Body of pancreas (tissue), 4 donors: ENCODE measurements at places on chromosomes 16 and 17. TPM values are rescaled to one million over a fixed set of nuclear protein-coding genes. Genes with fewer than 3 reads are reported as not detected.
A peak's percentile ranks its signal among the peaks of the same experiment; 100 is the strongest.

BICDL2 gene
- total RNA-seq, result 132 TPM

PRSS8 gene
- 81.7 TPM for total RNA-seq

DNA sequence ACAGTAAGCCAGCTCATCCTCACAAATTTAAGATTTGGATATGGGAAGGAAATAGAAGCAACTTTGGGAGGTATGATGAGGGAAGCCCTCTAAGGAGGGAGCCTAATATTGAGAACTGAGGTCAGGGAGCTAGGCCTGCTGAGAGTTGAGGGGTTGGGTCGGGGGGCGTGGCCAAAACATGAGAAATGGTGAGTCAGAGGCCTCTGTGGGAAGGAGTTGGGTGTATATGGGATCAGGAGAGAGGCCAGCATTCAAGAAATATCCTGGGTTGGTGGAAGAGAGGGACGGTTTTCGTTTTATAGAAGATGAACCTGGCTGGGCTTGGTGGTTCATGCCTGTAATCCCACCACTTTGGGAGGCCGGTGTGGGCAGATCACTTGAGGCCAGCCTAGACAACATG, 48.4 kb downstream of the CLEC16A start:
- no peak for DNase-seq
- H3K36me3 ChIP-seq, result peaks cover 4% of the 10 kb centered on the region
- no peak overlapping the region for H3K4me3 ChIP-seq
- H3K4me1 ChIP-seq, result no peaks in the 10 kb centered on the region
- H3K27ac ChIP-seq, result peak overlapping the region; percentile 60

DNA sequence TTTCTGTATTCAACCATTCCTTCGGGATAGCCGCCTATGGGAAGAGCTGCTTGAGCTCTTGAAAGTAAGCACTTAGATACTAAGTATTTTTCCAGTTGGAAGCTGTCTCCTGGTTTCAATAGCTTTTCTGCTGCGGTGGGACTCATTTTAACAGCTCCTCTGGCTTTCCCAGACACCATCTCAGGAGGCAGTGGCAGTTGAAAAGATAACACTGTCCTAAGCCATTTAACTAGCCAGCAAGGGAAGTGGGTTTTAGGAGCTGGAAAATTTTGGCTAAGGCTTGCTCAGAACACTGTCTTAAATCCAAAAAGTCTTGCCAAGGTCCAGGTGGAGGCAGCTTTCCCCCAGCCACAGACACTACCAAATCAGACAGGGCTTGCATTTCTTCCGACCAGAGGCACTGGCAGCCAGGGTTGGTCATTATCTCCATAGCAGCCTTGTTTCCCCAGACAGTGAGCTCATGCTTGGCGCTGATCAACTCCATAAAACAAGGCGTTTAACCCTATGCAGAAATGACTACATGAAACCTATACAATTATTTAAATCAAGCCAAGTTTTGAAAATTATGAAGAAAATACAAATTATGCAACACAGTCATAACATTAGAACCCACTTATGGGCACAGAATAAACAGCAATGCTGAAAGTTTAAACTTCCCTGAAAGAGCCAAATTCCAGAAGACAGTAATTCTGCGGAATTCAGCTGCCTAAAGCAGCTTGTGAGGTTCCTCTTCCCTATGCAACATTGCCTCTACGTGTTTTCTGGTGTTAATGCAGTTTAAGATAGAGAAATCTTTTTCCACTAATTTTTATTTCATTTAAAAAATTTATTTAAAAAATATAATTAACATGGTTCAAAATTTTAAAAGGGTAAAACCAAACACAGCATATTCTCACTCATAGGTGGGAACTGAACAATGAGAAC, 25.0 kb downstream of the GABARAPL2 start:
- no peaks in the 10 kb centered on the region for H3K4me1 ChIP-seq
- H3K4me3 ChIP-seq, result no peak overlapping the region
- no peak overlapping the region for H3K27ac ChIP-seq
- peak; percentile 31 for DNase-seq
- no peaks in the 10 kb centered on the region for H3K36me3 ChIP-seq
- H3K27me3 ChIP-seq, result no peaks in the 10 kb centered on the region

DNA sequence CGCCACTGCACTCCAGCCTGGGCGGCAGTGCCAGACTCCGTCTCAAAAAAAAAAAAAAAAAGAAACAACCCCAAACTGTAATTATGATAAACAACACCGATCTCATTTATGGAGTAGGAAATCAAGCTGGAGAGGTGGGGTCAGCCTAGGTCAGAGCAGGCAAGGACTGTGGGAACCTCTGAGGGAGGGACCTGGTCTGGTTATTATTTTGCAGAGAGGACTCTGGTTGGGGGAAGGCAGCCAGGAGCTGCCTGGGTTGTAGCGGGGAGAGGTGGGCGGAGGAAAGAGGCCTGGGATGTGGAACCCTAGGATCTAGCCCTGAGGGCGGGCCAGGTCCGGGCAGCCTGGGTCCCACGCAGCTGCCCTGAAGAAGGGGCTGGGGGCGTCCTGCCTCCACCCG, 10.9 kb upstream of the HS3ST6 start:
- H3K4me1 ChIP-seq, result peaks cover 35% of the 10 kb centered on the region
- H3K4me3 ChIP-seq, result peak overlapping the region; percentile 24
- H3K36me3 ChIP-seq, result no peaks in the 10 kb centered on the region
- no peaks in the 10 kb centered on the region for H3K27me3 ChIP-seq

GRCh38 chr16:70381604-70382342, 35.1 kb downstream of the DDX19A start:
- peaks cover 26% of the 10 kb centered on the region for H3K4me1 ChIP-seq
- H3K27ac ChIP-seq, result no peak overlapping the region
- no peaks in the 10 kb centered on the region for H3K36me3 ChIP-seq
- H3K4me3 ChIP-seq, result peak overlapping the region; percentile 19
- H3K27me3 ChIP-seq, result no peaks in the 10 kb centered on the region

SLC38A8 gene
- not detected for total RNA-seq

TEX19 gene
- total RNA-seq, result not detected

- H3K4me1 ChIP-seq, result no peaks in the 10 kb centered on the region
- no peak overlapping the region for H3K4me3 ChIP-seq
- no peaks in the 10 kb centered on the region for H3K36me3 ChIP-seq
Measured at GRCh38 chr16:59053911-59054310, 319.8 kb upstream of the GOT2 start.

TPSG1 gene
- total RNA-seq, result not detected

C1QTNF8 gene
- not detected for total RNA-seq

TSNAXIP1 gene
- total RNA-seq, result not detected

DNA sequence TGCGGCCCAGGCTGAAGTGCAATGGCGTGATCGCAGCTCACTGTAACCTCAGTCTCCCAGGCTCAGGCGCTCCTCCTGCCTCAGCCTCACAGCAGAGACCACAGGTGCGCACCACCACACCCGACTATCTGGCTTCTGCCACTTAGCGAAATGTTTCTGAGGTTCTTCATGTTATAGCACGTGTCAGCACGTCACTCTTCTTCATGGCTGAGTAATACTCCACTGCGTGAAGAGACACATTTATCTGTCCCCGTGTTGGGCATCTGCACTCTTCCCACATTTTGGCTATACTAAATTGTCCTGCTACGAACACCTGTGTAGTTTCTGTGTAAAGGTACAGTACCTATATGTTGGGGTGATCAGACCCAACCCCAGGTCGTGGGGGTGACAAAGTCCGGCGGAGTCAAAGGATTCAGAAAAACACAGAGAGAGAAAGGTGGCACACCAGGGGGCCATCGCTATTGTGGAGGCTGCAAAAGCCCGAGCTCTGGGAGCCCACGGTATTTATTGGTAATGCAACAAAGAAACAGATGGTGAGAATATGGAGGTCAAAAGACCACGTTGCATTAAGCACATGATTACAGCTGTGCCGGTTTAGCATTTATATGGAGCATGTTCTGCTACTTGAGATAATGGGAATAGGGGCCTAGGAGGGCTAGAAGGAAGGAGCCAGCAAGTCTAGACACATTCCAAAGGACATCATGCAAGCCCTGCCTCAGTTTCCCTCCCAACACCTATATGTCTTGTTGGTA, 851 bp upstream of the DPEP1 start:
- DNase-seq, result no peak
- no peaks in the 10 kb centered on the region for H3K36me3 ChIP-seq
- peak overlapping the region; percentile 80 for H3K27ac ChIP-seq
- H3K27me3 ChIP-seq, result no peaks in the 10 kb centered on the region
- peaks cover 21% of the 10 kb centered on the region for H3K4me1 ChIP-seq
- no peak overlapping the region for H3K4me3 ChIP-seq

DNA sequence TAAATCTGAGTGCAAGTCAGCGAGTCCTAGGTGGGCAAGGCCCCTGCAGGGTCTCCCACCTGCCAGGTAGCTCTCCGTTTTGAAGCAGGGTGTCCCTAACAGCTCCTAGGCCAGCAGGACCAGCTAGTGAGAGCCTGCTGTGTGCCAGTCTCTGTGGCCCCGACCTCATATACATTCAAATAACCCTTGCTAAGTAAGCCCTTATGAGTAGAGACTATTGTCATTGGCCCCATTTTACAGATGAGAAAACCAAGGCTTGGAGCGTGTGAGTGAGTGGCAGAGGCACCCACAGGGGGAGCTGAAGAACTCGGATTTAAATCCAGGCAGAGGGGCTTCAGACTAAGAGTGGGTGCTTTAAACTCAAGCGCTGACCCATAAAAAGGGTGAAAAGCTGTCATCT, 39.7 kb upstream of the EMP2 start:
- no peak for DNase-seq
- no peak overlapping the region for H3K27ac ChIP-seq
- peaks cover 5% of the 10 kb centered on the region for H3K4me1 ChIP-seq
- H3K4me3 ChIP-seq, result no peak overlapping the region

CEP295NL gene
- 3.1 TPM for total RNA-seq

- no peak overlapping the region for H3K4me3 ChIP-seq
- no peak for DNase-seq
- H3K4me1 ChIP-seq, result no peaks in the 10 kb centered on the region
- no peaks in the 10 kb centered on the region for H3K27me3 ChIP-seq
- no peak overlapping the region for H3K27ac ChIP-seq
- no peaks in the 10 kb centered on the region for H3K36me3 ChIP-seq
Measured at GRCh38 chr17:55478971-55479370, 32.3 kb downstream of the SMIM36 start.

OR3A1 gene
- not detected for total RNA-seq

GRCh38 chr16:85492295-85492864, 120.7 kb upstream of the GSE1 start:
- no peak for DNase-seq
- H3K4me1 ChIP-seq, result peaks cover 29% of the 10 kb centered on the region
- no peak overlapping the region for H3K4me3 ChIP-seq
- no peaks in the 10 kb centered on the region for H3K36me3 ChIP-seq

NPIPB8 gene
- total RNA-seq, result not detected

DNA sequence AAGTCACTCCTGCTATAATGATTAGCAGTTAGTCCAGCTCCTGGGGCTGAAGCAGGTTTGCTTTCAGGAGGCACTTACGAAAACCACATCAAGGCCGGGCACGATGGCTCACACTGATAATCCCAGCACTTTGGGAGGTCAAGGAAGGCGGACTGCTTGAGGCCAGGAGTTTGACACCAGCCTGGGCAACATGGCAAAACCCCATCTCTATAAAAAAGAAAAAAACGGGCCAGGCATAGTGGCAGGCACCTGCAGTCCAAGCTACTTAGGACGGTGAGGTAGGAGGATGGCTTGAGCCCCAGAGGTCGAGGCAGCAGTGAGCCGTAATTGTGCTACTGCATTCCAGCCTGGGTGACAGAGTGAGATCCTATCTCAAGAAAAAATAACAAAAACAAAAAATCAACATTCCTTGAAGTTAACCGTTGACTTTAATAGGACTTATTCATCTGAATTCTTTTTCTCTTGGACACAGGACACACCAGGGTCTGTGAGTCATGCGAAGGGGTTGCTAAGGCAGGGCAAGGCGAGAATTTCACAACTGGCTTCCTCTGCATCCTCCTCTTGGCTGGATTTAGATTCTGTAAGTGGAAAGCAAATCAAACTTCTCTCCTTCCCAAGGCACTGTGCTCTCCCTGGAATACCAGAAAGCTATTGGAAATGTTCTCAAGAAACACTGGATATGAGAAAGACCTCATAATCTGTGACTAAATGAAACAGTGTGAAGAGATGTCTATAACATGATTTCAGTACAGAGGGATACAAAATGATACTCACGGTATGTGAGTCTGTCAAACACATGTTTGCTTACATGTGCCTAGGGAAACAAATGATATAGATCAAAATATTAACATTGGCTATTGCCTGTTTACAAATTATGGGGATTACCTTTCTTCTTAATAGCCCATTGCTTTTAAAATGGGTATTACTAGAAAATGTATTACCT, 99.5 kb downstream of the SYCE1L start:
- DNase-seq, result no peak
- H3K4me1 ChIP-seq, result no peaks in the 10 kb centered on the region
- no peaks in the 10 kb centered on the region for H3K36me3 ChIP-seq
- H3K27ac ChIP-seq, result no peak overlapping the region

- no peaks in the 10 kb centered on the region for H3K36me3 ChIP-seq
- no peak overlapping the region for H3K27ac ChIP-seq
- no peak for DNase-seq
- no peaks in the 10 kb centered on the region for H3K27me3 ChIP-seq
- H3K4me3 ChIP-seq, result no peak overlapping the region
- H3K4me1 ChIP-seq, result no peaks in the 10 kb centered on the region
Measured at GRCh38 chr17:41322903-41323895, 7.7 kb upstream of the KRTAP17-1 start.

IL21R gene
- total RNA-seq, result 0.26 TPM

DNA sequence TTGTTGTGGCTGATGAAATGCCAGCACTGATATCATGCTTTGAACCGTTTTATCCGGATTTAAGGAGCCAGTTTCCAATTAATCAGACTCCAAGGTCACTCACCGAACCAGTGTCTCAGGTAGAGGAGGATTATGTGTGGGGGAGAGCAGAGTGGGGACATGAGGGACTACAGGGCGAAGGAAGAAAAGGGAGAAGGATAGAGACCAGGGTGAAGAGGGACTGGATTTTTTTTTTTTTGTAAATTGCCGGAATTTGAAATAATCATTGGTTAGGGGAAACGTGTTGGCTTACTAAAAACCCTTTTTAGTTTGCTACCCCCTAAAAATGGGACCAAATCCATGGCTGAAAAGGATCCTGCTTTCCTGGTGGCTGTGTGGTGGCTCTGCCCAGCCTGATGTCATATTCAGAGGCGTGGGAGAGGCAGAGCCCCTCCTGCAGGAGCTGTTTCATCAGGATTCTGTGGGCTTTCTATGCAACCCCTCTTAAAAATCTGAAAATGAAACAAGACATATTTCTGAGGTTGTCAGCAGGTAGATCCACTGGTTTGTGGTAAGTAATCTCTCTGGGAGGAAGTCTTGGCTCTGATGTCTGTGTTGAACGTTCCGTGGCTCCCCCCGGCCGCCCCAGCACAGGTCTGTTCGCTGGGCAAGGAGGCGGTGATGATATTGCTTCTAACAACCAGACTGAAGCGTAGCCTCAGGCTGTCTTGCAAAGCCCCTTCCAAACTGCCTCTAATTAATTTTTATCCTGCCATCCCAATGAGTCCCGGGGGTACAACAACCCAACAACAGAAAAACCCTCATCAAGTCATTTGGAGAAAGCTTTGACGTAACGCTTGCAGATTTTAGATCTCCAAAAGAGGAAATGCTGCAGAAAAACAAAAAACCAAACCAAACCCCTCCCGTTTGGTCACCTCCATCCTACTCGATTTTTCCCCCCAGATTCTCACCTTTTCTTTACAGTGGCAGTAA, 143.0 kb upstream of the ZFHX3 start:
- no peaks in the 10 kb centered on the region for H3K36me3 ChIP-seq
- no peak for DNase-seq
- no peak overlapping the region for H3K27ac ChIP-seq
- H3K4me3 ChIP-seq, result no peak overlapping the region
- H3K27me3 ChIP-seq, result no peaks in the 10 kb centered on the region
- H3K4me1 ChIP-seq, result no peaks in the 10 kb centered on the region
